ENCODE measurements at places on chromosomes 6 and 20. TPM values are rescaled to one million over a fixed set of nuclear protein-coding genes. Genes with fewer than 3 reads are reported as not detected.
A peak's percentile ranks its signal among the peaks of the same experiment; 100 is the strongest.

Gene TAF8
- polyA plus RNA-seq: 28.7 TPM

GRCh38 chr20:61053487-61053886, 198.6 kb upstream of the CDH4 start:
- DNase-seq: no peak

DNA sequence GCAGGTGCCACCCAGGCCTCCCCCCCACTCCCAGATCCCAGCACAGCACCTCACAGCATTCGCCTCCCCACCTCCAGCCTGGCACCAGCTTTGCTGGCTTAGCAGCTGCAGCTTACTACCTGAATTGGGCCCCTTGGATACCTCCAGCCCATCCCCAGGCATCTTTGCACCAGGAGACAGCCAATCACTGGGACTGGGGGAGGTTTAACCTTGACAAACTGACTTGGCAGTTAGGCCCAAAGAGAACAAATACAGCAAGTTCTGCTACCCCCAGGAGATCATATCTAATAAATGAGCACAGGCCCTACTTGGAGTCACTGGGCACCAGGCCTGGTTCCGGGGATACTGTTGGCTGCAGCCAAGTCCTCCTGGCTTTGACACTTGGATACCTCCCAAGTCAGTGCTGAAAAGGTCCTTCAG, 8.8 kb downstream of the PDRG1 start:
- DNase-seq: no peak

DNA sequence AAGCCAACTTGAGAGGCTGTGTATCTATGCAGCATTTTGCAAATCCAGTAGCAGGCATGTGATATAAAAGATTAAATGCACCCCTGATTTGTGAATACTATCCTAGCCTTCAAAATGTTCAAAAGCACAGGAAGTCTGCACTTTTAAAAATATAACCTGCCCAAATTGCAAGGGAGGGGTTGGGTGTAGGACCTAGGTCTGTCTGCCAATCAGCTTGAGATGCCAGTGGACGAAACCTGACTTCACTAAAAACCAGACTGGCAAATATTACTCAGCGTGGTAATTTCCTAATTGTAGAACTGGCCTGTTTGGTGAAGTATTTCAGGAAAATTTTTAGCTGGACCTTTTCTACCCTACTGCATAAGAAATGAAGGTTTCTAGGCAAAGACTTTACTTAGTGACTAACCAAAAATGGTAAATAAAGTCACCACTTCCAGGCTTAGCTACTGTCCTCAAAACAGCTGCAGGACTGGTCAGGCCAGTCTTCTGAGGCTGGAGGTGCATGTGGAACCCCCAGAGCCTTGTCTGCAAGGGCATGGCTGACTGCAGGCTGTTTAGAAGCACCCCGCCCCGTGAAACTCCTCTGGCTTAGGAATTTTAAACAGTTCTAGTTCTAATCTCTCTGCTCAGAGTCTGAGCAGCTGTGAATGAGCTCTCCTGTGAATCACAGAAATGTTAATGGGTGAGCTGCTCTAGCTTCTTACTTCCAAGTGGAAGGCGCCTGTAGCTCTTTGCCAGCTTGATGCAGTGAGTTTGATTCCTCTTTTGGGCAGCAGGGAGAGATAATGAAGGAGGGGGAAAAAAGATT, 104.4 kb upstream of the ESR1 start:
- DNase-seq: no peak

- no peak for DNase-seq
These were observed 6.8 kb downstream of the HDDC2 start for GRCh38 chr6:125294925-125295324.

DNA sequence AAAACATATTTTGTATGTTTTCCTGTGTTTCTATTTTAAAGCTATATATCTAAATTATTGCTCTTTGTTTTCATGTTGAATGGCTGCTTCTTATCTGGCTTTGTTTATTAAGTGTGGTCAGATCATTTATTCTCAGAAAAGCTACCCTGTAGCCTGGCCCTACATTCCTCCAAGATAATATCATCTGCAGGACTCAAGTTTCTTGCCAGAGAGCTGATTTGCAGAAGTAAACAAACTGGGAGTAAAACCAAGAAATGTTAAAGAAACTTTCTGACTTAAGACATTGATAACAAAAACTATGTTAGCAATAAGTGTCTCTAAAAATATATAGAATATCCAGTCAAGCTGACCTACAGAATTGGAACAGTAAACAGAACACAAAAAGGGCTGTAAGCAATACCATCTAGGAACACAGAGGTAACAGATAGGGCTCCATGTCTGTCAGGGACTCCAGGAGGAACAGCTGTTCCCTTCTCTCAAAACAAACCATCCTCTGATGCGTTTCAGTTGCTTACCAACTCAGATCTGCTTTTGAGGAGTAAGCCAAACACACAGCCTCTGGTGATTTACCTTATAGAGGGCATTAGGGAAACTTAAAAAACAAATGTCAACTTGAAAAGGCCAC, 17.5 kb upstream of the CEP85L start:
- no peak for DNase-seq

Gene PTCRA
- polyA plus RNA-seq: 0.58 TPM

DNA sequence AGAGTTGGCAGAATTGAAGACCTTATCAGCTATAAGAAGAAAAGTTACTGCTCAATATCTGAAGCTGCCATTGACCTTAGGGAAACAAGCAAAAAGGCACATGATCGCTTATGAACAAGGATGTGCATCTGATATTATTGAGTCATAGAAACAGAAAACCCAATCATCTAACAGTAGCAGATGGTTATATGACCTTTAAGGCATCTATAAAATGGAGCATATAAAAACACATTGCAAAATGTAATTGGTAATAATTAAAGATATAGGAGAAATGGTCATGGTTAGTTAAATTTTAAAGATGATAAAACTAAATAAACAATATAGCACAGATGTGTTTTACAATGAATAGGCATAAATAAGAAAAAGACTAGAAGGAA, 260.1 kb upstream of the TAB2 start:
- no peak for DNase-seq

Gene CEP43
- polyA plus RNA-seq: 46.6 TPM

Gene SLC13A3
- polyA plus RNA-seq: 10.4 TPM

Gene BCAS1
- 0.90 TPM for polyA plus RNA-seq

GRCh38 chr6:751765-752164, 58.8 kb upstream of the EXOC2 start:
- no peak for DNase-seq

GRCh38 chr20:40233406-40233805, 455.6 kb downstream of the MAFB start:
- no peak for DNase-seq

Gene IP6K3
- 2.8 TPM for polyA plus RNA-seq

Gene CNKSR3
- 31.1 TPM for polyA plus RNA-seq

DNA sequence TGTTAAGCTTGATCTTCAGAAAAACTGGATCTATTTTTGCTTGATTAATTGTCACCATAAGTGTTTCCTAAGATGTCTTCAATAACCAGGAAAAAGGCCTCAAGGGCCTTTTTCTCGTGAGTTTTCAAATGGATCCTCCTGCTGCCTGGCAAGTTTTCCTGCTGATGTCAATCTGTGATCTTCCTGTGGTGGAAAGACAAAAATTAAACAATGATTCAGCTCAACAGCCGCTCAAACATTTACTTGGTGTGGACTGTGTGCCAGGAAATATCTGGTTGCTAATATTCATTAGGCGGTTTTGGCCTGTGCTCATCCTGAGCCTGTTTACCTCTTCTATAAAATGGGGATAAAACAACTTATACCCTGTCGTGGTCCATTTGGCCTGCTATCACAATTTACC, 35.4 kb upstream of the SSTR4 start:
- no peak for DNase-seq

DNA sequence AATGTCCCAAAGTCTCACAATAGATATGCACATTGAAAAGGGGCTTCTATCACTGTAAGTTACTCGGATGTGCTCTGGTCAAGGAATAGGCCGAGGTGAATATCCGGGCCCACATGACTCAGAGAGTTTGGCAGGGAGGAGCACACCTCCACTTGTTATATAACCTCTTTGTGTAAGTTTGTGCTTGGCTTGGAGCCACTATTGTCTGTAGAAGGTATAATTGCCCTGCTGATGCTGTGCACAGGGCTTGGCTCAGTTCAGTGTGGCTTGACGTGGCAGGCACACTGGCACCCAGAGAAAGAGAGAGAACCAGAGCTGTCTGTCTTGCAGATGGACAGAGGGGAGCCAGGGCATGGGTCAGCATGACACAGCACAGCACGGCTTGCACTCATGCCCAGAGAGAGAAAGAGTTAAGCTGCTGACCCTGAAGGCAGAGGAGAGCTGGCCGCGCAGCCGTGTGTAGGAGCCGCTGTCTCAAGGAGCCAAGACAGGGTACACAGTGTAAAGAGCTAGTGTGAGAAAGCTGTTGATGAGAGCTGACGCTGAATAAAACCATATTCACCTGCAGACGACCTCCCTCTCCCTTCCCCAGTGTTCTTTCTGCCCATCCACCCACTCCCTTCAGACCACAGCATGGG, 482.5 kb downstream of the C6orf118 start:
- DNase-seq: no peak

DNA sequence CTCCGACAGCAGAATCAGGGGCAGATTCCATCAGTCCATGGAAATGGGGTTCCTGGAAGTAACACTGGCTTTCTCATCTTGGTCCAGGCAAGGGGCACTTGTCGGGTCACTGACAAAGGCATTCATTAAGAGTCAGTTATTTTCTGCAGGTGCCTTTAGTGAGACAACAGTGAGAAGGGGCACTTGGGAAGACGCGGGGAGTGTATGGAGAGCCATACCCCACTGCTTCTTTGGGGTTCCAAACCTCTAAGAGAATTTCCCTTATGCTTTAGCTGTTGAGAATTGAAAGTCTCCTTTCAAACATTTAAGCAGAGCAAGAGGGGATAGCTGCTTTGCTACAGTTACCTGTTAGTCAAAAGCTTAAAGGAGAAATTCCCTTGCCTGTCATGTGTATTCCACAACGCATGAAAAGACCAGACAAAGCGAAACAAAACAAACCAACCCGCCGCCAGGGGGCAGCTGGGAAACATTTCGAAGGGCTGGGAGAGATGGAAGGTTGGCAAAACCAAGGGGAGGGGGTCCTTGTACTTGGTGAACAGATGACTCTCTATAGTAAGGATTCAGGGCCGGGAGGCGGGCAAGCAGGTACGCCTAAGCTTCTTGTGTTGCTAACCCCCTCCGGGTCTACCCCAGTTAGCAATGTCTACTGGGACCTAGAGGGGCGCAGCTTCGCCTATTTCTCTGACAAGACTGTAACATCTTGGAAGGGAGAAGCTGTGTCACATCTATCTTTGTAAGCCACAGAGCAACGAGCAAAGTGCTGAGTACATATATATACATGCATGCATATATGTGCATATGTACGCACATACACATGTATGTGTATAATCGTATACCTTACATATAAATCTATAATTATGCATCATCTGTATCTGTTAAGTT, 474.9 kb upstream of the AGPAT4 start:
- no peak for DNase-seq

Gene ACSS1
- 44.3 TPM for polyA plus RNA-seq

Gene MYMX
- 0.32 TPM for polyA plus RNA-seq

- DNase-seq: peak; percentile 65
These were observed 241.4 kb downstream of the SLC24A3 start for GRCh38 chr20:19453862-19454261.

Gene PRPH2
- 5.0 TPM for polyA plus RNA-seq

Gene SLC26A8
- 0.56 TPM for polyA plus RNA-seq

GRCh38 chr6:155396605-155397004, 59.0 kb downstream of the NOX3 start:
- DNase-seq: no peak

GRCh38 chr20:54479138-54479906, 3.9 kb downstream of the DOK5 start:
- DNase-seq: no peak

DNA sequence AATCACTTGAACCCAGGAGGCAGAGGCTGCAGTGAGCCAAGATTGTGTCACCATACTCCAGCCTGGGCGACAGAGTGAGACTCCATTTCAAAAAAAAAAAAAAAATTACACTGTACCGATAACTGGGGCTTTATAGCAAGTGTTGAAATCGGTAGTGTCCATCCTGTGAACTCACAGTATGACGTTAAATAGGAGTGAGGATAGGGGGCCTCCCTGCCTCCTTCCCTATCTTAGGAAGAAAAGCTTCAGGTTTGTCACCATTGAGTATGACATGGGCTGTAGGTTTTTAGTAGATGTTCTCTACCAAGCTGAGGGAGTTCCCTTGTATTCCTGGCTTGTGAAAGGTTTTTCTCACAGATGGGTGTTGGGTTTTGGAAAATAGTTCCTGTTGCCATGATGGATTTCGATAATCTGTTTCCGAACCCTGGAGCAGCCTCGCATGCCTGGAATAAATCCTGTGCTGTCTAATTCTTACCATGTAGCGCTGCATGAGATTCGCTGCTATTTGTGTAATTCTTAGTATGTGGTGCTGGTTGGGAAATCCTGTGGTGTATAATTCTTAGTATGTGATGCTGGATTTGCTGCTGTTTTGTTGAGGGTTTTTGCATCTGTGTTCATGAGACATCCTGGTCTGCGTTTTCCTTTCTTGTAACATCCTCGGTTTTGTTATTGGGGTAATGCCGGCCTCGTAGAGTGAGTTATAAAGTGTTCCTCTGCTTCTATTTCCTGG, 23.6 kb downstream of the NTSR1 start:
- no peak for DNase-seq

DNA sequence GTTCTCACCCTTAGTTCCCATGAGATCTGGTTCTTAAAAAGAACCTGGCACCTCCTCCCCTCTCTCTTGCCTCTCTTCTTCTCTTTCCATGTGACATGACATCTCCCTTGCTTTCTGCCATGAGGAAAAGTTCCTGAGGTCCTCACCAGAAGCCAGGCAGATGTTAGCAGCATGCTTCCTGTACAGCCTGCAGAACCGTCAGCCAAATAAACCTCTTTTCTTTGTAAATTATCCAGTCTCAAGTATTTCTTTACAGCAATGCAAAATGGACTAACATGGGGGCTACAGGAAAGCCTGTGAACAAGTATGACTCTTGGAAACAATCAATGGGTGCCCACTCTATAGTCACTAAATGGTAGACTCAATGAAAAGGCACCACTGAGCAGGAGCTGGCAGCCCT, 34.5 kb downstream of the ADTRP start:
- DNase-seq: no peak

GRCh38 chr6:53284901-53285300, 63.8 kb downstream of the ELOVL5 start:
- no peak for DNase-seq

Gene IL20RA
- 2.2 TPM for polyA plus RNA-seq

DNA sequence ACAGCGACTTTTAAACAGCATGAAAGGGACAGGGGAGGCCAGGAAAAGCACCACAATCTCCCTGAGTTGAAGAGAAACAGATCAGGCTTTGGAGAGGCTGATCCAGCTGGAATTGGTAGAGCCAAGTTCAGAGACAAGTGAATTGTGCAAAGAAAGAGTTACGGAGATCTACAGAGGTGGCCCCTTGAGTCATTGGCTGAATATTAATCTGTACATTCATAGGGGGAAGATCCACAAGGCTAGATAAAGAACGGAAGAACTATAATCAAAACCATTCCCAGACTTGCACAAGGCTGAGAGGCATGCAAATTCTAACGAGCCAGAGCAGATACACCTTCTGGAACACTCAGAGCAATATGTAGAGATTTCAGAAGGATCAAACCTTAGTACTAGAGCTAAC, 14.2 kb upstream of the FOXQ1 start:
- no peak for DNase-seq

GRCh38 chr6:141421378-141421777, 711.3 kb upstream of the GJE1 start:
- no peak for DNase-seq

Gene TNF
- polyA plus RNA-seq: not detected
